Stimulated activated CD8-positive, alpha-beta memory T cell treated with anti-CD3 and anti-CD28 coated beads, Interleukin-4, amount 100 ng/mL, for 24 hours (primary cell): ENCODE measurements at places on chromosomes 3 and 15.

DNA sequence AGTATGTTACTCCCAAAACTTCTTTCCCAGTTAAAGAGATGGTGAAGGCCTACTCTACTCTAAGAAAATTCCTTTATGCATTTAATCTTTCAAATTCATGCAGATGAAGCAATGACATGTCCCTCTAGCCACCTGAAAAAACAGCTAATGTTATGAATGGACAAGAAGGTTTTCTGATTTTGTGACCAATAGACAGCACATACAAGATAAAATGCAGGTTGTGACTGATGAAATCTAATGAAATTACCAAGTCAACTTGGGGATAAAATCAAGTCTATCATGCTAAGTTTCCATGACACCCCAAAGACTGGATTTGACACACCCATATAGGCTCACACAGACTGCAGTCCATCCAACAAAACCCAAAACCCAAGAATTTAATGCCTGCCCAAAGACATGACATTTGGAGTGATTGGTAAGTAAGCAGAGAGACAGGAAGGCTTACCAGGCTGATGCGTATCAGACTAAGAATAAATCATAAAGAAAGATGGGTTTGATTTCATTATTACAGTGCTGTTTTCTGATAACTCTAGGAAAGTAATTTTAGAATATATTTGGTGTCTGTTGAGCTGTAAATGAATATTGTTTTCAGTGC, 26.4 kb downstream of the CD47 start:
- DNase-seq = no peak

- no peak for DNase-seq
These were observed 40.8 kb downstream of the CLSTN2 start for GRCh38 chr3:139975594-139976365.

DNA sequence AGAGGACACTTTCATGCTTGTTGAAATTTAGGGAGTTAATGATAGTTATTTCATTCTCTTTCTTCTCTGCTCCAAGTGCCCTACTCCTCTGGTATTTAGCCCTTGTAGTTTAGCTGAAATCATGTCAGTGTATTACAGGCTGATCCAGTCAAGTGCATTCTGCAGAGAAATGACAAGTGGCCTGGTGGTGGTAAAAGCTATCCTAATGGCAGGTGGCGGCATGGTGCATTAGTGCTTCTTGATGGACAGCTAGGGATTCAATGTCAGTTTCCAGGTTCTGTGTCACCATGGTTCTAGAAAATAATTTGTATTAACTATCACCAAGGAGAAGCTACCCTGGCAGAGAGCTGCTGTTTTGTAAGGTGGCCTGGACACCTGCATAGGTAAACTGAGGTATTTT, 90.0 kb upstream of the BNIP2 start:
- DNase-seq = no peak

DNA sequence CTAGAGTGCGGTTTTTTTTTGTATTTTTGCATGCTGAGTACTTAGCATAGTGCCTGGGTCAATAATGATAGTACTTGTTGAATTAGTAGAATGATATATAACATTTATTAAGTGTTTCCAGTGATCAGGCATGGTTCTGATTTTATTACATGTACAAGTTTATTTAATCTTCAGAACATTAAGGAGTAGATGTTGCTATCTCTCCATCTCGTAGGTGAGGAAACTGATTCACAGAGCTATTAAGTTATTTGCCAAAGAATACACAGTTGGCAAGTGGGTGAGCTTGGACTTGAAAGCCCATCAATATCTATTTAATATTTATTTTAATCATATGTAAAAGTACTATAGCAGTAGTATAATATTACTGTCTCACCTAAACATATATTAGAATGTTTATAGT, 219.5 kb downstream of the CACNA2D3 start:
- DNase-seq = no peak

DNA sequence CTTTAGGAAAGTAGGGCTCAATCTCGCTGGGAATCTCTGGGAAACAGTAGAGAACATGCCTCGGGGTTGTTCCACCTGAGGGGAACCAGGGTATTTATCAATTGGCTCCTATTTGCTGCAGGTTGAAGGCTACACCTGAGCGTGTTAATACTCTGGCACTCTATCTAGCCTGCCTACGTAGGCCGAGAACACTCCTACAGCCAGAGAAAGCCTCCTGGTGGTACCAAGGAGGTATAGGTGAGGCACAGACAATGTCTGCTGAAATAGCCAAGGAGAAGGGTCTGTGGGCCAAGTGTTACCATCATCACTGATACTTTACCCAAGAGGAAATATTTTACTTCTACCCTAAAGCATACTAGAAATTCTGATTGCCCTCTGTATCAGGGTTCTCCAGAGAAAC, 341.0 kb upstream of the UBE2E2 start:
- DNase-seq = no peak

- DNase-seq = no peak
These were observed 27.8 kb upstream of the RPL32 start for GRCh38 chr3:12869035-12869621.

- DNase-seq = no peak
These were observed 167.4 kb upstream of the CTDSPL start for GRCh38 chr3:37694284-37694675.

DNA sequence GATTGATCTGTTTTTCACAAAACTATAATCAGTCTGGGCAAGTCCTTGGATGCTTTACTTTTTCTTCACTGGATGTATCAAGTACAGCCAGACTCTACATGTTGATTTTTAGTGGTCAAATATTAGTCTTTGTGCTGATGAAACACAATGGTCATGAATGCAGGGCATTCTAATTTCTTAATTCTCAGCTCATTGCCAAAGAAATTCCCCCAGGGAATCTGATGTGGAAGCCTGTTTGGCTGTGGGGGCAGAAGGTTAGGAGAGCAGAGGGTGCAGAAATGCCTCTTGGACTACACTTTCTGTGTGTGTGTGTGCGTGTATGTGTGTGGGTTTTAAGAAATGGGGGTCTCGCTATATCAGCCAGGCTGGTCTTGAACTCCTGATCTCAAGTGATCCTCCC, 48.7 kb upstream of the HACD2 start:
- no peak for DNase-seq

DNA sequence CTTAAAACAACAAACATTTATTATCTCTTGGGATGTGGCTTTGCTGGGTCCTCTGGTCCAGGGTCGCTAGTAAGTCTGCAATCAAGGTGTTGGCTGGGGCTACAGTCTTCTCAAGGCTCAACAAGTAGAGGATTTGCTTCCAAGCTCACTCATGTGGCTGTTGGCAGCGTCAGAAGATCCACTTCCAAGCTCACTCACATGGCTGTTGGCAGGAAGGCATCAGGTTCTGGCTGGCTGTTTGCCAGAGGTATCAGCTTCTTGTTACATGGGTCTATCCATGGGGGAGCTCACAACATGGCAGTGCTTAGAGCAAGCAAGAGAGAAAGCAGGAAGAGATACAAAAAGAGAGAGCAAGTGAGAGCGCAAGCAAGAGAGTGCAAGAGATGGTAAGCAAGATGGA, 15.0 kb upstream of the BNC1 start:
- DNase-seq = no peak

DNA sequence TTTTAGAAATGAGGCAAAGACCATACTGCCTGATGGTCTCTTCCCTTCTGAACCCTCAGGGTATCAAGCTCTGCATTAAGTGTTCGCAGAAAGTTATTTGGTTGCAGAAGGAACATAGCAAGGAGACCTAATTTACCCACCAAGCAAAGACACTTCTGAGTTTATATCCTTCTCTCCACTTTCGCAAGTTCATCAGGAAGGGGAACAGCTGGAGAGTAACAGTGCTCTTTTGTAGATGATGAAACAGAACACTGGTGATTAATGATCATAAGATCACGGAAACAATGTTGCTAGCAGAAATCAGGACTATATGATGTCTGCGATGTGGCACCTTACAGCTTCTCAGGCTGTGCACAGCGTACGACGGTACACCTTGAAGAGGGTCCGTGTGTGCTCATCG, 62.1 kb downstream of the NCEH1 start:
- DNase-seq = no peak

DNA sequence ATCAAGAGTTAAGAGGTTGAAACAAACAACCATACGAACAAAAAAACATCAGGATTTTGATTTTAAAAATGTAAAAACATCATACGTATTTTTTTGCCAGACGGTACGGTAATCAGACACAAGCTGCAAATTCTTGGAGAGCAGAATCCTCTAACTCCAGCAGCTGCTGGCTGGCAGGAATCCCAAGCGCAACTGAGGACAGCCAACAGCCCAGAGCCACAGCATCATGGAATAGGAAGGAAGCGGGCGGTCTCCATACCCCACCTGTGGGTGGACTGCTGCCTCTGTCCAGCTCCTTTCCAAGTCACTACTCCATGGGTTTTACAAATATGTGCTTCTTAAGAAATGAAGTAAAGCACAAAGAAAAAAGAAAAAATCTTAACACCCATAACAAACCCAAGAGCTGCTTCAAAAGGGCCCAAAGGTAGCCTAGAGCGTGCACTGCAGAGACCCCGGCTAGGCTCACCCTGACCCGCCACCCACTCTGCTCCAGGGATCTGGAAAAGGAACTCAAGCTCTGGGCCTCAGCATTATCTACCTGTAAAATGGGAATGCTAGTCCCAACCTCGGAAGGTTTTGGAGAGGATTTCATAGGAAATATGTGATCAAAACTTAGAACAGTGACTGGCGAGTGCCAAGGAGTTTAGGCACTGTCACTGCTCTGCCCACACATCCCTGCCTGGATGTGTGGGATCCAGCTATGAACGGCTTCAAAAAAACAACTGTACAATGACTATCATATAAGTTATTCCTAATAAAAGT, 33.4 kb downstream of the ZXDC start:
- no peak for DNase-seq

GRCh38 chr3:14378415-14378814, 24.0 kb upstream of the SLC6A6 start:
- DNase-seq = no peak

DNA sequence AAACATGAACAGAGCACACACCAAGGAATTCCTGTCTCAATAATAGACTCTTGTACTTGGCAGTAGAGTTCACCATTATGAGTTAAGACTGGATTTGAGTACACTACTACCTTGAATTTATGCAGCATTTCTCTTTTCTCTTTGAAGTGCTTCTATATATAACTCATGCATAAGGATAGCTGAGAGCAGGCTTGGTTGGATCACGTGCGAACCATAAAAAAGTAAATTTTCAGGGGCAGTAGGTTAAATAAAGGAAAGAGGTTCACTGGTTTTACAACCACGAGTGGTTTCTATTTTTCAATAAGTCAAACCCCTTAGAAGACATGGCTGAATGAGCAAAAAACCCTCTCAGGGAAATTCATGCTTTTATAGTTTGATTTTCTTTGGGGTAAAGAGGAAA, 28.6 kb upstream of the PDZRN3 start:
- DNase-seq = no peak

GRCh38 chr3:98343647-98344507, 9.8 kb upstream of the OR5K4 start:
- DNase-seq = no peak

DNA sequence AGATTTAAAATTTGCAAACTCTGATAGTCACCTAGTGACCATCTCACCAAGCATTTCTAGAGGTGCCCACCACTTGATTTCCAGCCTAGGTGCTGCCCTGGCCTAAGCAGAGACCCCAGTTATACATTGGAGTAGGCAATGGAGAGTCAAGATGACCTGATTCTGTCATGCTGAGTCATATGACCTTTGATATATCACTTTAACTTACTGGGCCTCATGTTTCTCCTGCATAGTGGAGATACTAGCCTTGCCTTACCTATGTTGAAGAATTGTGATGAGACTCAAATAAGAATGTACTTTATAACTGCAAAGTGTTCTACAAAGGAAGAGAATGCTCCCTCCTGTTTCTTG, 75.5 kb upstream of the XCR1 start:
- no peak for DNase-seq

DNA sequence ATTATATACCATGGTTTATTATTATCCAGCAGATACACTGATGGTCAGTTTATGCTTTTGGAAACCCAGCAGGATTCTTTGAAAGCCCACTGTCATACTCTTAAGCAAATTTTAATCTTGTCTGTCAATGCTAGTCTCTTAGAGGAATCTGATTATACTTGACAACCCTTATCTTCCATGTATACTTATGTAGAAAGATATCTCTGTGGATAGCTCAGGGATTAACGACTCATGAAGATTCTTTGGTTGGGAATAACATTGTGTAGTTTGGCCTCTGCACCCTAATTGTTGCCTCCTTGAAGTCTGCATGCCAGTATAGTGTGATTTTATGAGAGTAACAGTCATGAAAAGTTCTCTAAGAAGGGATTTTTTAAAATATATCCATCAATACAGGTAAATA, 33.0 kb downstream of the FILIP1L start:
- DNase-seq = no peak

GRCh38 chr3:149270180-149270579, 48.6 kb upstream of the CP start:
- no peak for DNase-seq

DNA sequence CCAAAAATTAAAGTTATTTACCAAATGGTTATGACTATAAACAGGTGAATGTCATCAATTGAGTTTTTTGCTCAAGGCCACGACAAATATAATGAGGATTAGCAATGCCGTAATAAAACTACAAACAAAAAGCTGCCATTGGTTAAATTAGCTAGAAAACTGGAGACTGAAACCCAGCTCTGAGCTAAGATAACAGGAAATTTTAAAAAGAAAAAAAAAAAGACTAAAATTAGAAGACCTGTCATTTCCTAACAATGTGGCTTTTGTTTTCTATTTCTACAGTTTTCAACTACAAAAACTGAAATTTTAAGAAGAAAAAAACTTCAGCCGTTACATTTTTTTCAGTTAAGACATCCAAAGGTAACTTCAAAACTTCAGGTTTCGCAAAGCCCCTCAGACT, 9.7 kb downstream of the SLC12A6 start:
- DNase-seq = no peak

DNA sequence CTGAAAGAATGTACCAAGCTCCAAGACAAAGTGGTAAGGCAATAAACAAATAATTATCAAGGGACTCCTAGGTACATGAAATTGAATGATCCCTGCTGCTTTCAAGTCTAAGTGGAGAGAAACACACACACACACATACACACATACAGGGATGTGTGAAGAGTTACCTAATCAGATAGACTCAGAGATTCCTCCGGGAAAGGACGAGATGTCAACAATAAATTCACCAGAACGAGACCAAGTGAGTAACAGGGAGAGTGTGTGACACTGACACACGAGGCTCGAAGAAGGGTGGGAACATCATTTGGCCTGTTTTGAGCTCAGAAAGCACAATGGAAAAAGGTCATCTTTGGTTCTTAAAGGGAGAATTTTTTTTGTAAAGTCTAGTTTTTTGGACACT, 13.4 kb downstream of the LRIG1 start:
- no peak for DNase-seq

- no peak for DNase-seq
These were observed 1.3 kb upstream of the ARL14 start for GRCh38 chr3:160675566-160676124.

- DNase-seq = no peak
These were observed 20.8 kb downstream of the TMEM212 start for GRCh38 chr3:171863920-171864319.

DNA sequence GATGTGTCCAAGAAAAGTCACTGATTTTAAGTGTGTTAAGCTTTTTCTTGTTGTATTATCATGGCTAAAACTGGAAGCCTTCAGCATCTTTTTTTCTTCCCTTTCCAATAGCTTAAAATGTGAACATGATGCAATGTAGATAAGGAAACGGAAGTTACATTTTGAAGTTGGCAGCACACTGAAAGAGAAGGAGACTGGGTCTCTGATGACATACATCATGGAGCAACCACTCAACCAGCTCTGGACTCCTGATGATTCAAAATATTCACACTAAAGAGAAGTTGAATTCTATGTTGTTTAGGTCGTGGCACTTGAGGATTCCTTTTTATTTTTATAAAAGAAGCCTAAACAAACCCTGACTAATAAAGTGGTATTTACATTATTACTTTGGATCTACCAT, 488.3 kb upstream of the ALCAM start:
- no peak for DNase-seq
